ENCODE measurements at places on chromosomes 7 and 10.

- DNase-seq: no peak
Measured at GRCh38 chr7:70219061-70219460, 620.8 kb downstream of the AUTS2 start.

- DNase-seq: no peak
Measured at GRCh38 chr10:121281576-121281975, 316.7 kb downstream of the FGFR2 start.

- no peak for DNase-seq
Measured at GRCh38 chr10:73247509-73248258, 629 bp upstream of the DNAJC9 start.

DNA sequence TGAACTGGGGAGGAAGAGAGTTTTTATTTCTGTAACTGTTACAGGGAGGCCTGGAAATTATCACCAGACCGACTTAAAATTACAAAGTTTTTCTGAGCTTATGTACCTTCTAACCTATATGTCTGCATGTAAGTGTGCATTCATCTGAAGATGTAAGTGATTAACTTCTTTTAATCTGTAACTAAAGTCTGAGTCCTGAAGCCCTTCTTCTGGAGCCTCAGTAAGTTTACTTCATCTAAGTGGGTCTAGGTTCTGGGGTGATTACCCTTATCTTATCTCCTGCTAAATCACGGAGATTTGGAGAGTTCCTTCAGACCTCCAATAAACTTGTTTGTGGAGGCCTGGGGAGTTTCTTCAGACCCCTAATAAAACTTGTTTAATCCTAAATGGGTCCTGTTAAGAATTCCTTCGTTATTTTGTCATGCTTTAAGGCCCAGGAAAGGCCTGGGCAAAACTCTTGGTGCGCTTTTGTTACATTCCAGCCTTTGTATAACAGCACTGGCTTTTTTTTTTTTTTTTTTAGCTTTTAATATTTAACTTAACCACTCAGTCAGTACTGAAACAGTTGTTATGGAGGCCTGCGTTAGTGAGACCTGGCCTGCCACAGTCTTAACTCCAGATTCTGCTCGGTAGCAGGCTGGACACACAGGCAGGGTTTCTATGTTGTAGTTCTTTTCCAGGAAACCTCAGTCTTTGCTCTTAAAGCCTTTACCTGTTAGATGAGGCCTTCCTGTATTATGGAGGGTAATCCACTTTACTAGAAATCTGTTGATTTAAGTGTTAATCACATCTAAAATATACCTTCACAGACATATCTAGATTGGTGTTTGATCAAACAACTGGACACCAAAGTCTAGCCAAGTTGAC is 33.0 kb downstream of the TPST1 start:
- DNase-seq: no peak

GRCh38 chr10:122675278-122675677 is 24.4 kb downstream of the C10orf120 start:
- DNase-seq: no peak

- no peak for DNase-seq
Measured at GRCh38 chr7:36045326-36045725, 107.7 kb upstream of the EEPD1 start.

- no peak for DNase-seq
Measured at GRCh38 chr10:12308057-12308456, 41.3 kb upstream of the CAMK1D start.

DNA sequence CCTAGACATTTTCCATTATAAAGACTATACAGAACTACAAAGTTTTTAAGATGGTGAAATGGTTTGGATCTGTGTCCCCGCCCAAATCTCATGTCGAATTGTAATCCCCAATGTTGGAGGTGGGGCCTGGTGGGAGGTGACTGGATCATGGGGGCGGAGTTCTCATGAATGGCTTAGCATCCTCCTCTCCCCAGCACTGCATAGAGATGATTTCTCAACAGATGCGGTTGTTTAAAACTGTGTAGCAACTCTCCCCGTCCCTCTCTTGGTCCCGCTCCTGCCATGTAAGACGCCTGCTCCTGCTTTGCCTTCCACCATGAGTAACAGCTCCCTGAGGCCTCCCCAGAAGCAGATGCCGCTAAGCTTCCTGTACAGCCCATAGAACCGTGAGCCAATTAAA is 1.6 kb downstream of the FAM133B start:
- DNase-seq: no peak

DNA sequence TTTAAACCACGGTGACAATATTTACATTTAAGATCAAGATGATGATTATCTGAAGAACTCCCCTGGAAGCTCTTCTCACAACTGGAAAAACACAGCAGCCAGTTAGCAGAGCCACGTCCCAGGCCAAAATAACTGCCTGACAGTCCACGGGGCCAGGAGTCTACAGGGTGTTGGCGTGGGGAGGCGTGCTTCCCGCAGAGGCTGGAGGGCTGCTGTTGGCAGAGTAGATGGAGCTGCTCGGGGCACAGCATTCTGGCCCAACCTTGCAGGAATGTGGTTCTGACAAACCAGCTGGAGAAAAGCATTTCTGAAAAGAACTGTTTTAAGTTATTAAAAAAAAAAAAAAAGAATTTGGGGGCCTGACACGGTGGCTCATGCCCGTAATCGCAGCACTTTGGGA is 177.9 kb downstream of the EBF3 start:
- no peak for DNase-seq

GRCh38 chr7:148503900-148504487 is 86.6 kb upstream of the C7orf33 start:
- DNase-seq: no peak

- no peak for DNase-seq
Measured at GRCh38 chr7:40234666-40235065, 99.9 kb downstream of the SUGCT start.

GRCh38 chr10:17229016-17229716 is 1.1 kb downstream of the VIM start:
- no peak for DNase-seq

DNA sequence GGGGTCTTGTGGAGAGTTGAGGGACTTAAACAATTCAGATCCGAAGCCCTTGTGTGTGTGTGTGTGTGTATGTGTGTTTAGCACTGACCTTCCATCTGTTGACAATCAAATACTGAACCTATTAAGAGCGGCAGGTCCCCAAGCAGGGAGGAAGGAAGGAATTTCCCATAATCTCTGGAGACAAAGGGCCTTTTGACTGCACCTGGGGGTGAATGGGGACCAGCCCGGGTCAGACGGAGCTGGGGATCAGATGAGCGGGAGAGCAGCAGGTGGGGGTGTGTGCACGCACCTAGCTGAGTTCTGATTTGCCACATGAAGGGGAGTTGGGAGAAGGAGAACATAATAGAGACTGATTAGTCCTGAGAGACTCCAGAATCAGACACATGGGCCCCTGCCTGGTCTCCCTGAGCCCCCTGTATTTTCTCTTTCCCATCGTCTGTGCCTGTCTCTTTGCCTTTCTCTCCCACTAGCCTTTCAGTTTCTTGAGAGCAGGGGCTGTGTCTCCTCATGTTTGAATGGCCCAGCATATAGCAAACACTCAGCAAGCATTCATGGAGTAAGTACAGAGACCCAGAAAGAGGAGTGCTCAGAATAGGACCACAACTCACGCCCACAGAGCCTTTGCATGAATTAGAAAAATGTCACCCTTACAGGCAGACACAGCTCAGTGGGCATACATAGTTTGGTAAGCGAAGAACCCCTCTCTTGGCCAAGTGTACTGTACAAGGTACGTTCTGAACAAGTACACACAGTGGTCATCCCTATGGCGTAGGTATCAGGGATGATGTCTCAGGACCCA is 288.3 kb upstream of the HABP2 start:
- DNase-seq: no peak

- DNase-seq: no peak
Measured at GRCh38 chr7:143284591-143285469, at the start of gene TMEM139. TSS of gene TMEM139 (plus strand) at chr7:143284958. CDS start at chr7:143285958, 1,000 bp downstream.

DNA sequence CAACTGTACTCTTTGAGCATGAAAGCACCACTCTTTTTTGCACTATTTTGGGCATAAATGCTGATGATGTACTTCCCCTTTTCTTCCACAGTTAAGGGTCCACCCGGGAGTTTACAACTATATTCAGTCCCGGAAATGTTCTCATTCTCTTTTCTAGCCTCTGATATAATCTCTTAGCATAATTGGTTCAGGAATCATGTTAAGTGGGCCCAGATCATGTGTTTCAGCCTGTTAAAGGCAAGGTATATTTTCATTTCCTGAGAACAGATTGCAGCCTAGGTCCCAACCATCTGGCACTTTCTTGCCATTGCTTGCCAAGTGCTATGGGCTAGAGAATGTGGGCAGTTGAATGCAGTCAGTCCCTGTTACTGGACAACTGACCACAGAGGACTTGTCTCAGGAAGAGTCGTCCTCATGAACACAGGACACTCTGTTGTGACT is 111.4 kb upstream of the GLCCI1 start:
- no peak for DNase-seq

- no peak for DNase-seq
Measured at GRCh38 chr10:128875956-128876736, 590.9 kb upstream of the MGMT start.

DNA sequence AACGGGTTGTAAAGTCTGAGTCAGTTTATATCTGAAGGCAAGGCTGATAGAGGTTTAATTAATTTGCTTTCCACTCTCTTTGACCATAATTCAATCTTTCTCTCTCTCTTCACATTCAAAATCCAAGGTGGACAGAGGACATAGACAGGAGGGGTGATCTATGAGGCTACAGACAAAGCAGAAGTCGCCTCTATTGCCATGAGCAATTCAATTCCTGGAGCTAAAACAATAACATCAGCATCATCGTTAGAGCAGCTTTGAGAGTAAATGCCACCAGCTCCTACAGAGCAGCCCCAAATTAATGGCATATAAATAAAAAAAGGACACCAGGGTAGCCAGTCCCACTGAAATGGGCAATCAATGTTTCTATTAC is 93.2 kb downstream of the DGKI start:
- no peak for DNase-seq

DNA sequence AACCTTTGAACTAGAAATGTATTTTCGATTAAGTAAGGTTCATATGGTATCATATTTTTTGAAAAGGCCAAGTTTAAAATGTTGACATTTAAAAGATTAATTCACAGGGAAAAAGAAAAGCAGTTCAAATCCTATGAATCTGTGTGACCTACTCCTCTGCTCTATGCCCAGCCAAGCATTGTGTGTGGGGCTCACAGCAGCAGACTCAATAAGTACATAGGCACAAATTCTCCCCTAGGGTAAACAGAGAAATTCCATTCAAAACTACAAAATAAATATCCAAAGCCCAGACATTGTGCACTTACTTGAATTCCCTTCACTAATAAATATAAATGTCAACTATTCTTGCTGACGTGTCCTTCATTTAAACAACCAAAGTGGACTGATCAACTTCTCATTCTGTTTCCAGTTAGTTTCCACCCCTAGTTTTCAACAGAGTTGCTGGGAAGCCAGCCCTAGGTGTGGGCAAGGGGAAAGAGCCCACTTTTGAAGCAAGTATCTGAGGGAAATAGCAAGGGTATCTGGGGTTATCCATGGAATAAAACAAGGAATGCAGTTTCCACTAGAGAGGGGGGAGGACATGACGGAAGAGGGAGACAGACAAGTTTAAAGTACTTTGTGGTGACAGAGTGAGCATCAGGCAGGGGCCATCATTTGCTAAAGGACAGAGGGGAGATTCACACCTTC is 533.3 kb downstream of the SORCS1 start:
- no peak for DNase-seq

DNA sequence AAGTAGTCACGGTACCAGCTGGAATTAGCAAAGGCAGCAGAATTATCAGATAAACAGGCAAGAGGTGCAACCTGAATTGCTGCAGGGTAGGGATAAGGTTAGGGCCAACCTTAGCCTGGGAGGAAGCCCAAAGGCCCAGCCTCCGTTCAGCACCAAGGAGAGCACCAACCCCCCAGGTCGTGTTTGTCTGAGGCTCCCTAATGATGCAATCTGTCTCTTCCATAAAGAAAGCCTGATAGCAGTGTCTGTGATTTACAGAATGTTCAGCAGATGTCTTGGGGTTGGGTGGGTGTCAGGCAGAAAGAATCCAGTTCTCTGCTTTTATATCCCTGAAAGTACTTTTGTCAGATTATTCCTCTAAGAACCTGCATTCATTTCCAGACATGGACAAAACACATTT is 328.4 kb upstream of the AOAH start:
- DNase-seq: no peak

DNA sequence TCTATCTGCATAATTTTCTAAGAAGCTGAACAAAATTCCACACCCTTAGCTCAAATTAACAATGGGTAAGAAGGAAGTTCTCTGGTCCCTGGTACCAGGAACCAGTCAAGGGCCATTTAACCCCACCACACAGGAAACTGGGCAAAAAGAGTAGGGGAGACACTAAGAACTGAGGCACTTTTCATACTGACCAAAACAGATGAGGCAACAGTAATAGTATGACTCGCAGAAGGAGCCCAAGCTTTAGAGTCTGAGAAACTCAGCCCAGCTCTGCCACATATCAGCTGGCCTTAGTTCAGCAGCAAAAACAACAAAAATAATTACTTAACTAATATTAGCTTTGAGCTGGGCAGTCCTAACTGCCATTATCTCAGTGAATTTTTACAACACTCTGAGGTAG is 221.2 kb downstream of the FAM107B start:
- DNase-seq: no peak

DNA sequence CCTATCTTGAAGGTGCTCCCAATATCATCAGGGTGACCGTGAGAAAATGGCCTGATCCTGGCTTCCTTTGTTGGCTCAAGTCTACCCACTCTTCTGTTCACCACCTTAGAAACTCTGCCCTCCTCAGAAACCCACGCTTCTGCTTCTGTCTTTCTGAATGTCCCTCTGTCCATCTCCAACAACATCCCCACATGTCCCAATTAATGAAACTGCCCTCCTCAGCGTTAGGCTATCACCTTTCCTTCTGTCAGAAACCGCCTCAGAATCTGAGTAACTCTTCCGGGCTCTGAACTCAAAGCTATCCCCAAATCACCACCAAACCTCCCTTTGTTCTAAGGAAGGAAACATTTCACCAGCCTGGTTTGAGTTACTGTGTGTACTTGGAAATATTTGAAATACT is 315.8 kb upstream of the ZNF32 start:
- DNase-seq: no peak

- no peak for DNase-seq
Measured at GRCh38 chr10:78248651-78249464, 215.2 kb downstream of the RPS24 start.

- no peak for DNase-seq
Measured at GRCh38 chr10:125083576-125083920, 76.8 kb downstream of the CTBP2 start.

GRCh38 chr7:127876393-127876792 is 154.8 kb downstream of the LRRC4 start:
- DNase-seq: no peak

DNA sequence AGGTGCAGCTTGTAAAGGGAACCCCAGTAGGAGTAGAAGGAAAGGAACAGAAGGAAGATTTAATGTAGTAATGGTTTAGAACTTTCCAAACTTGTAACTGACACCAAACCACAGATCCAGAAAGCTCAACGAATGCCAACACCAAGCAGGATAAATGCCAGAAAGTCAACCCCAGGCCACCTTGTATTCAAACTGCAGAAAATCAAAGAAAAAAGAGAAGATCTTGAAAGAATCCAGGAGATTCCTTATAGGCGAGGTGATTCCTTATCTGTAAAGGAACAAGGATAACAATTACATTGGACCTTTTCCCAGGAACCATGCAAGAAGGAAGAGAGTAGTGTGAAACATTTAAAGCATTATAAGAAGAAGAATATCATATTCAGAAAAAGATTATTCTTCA is 93.6 kb downstream of the NKX6-2 start:
- DNase-seq: no peak

Measured in cortex of kidney (tissue), 1 donor.